GDM1 (cell line): ENCODE measurements at places on chromosomes 3 and 15.

DNA sequence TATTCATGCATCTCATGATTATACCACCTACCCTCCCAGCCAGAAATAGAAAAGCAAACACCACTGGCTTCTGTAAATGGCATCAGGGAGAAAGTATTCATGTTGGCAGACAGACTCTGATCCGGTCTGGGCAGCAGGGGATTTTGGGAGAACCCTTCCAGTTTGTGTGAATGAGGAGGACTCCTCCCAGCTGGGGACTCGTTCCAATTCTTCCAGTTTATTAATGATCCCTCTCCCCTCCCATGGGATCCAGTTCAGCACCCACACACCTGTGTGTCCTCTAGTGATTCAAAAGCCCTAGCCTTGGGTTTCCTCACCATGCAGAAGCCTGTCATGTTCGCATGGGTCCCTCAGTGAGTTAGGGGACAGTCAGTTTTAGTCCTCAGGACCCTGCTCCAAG lies 110.9 kb downstream of the IQSEC1 start:
- DNase-seq: no peak

GRCh38 chr15:101091080-101092017 lies 160.5 kb downstream of the CHSY1 start:
- DNase-seq: no peak

GRCh38 chr3:66574091-66574490 lies 73.3 kb upstream of the LRIG1 start:
- DNase-seq: no peak

DNA sequence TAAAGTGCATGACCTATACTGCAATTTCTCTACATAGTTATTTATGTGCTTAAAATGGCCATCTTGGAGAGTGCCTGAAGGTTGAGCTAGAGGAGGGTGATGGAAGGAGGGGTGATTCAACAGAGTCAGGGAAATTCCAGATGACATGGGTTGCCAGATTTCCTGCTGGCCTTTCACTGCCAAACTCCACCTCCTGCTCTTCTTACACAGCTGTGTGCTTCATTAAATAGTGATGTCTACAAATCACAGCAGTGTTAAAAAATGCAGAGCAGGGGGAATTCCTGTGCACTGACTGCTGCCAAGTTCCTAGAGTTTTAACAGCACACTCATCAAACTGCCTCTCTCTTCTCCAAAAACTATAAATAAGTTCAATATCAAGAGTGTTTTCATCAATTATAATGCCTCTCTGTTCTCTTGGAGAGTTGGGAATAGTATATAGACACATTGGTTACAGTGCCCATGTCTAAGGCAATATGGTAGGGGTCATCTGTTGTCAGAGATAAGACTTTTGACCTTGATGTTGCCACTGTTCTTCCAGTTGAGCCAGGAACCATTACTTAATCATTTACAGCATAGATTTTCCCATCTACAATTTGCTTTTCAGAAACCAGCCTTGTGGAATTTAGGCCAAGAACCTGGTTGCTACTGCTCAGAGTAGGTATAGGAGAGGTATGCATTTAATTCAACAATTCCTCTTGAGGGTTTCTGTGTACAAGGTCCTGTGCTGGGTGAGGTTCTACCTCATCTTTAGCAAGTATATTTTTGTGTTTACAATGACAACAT lies 79.6 kb downstream of the TP63 start:
- DNase-seq: no peak

- no peak for DNase-seq
These were observed 83.7 kb downstream of the CMSS1 start for GRCh38 chr3:99901200-99901926.

DNA sequence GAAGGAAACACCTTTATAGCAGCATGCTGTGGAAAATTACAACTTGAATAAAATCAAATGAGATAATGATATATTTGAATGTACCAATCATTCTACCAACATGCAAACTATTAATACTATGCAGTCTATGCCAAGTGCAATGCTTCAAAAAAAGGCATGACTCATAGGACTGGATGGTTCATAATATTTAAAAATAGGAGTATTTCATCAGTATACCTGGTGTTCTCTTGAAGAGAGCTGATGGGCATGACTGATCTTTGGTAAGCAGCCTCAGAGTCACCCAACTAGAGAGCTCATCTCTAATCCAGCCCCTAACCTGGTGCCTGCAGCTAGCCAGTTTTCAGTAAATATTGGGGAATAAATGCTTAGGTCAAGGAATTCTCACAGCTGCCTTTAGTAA lies 434.7 kb upstream of the ARRDC4 start:
- no peak for DNase-seq

DNA sequence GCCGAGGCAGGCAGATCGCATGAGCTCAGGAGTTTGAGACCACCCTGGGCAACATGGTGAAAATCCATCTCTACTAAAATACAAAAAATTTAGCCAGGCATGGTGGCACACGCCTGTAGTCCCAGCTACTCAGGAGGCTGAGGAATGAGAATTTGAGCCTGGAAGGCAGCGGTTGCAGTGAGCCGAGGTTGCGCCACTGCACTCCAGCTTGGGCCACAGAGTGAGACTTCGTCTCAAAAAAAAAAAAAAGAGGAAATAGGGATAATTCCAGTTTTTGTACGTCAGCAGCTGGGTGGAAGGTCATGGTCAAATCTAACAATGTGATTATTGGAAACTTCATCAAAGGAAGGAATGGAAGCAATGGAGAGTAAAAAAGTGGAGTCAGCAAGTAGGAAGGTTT lies 3.1 kb downstream of the CMC1 start:
- no peak for DNase-seq

DNA sequence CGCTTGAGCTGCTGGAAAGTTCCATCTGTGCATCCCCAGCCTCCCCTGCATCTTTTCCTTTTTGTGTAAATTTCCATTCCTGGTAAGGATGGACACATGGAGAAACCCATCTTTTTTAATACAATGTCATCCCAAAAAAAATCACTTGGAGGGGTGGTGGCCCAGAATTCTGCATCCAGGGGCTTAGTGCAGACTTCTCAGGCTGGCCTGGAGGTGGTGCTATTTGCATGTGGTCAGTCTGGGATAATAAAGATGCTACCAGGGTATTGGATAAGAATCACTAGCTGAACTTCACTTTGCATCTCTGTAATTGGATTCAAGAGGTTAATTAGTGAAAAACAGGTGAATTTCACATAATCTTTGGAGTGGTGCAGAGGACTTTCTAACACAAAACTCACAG lies 1.8 kb upstream of the ZSCAN2 start:
- peak; percentile 47 for DNase-seq

GRCh38 chr3:194283221-194284006 lies 67.7 kb downstream of the CPN2 start:
- no peak for DNase-seq

- no peak for DNase-seq
These were observed 85.2 kb upstream of the HERC1 start for GRCh38 chr15:63918901-63919348.

GRCh38 chr15:84685304-84685703 lies 27.3 kb upstream of the NMB start:
- DNase-seq: no peak

- DNase-seq: no peak
These were observed 8.1 kb upstream of the SCG3 start for GRCh38 chr15:51672913-51673857.

DNA sequence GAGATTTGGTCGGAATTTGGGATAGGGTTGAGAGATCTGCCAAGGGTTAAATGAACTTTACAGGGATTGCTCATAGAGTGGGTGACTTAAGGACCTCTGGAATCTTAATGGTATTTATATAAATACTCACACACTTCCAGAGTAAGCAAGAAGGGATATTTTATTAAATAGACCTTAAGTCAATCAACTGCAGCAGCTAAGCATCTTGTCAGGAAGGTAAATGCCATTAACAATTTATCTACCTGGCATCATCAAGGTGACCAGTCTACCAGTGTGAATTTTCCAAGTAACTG lies 123.9 kb downstream of the FEZF2 start:
- DNase-seq: no peak

GRCh38 chr3:65170390-65171042 lies 482.7 kb upstream of the ADAMTS9 start:
- no peak for DNase-seq

DNA sequence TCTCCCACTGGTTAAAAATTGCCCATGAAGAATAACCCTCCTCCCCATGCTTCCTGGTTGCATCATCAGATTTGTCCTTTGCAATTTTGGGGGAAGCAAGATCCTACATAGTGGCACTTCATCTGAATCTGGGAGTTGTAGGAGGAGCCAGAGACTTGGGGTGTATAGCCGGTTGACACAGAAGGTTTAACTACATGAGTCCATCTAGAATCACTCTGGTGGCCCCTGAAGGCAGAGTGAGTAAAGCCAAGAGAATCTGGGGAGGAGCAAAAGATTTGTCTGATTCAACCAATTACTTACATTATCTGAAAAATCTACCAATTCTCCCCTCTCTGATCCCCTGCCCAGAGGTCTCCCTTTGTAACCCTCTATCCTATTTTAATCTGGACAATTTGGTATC lies 50.1 kb downstream of the SYN2 start:
- no peak for DNase-seq

- DNase-seq: no peak
These were observed 71.1 kb downstream of the CHSY1 start for GRCh38 chr15:101180620-101181307.

DNA sequence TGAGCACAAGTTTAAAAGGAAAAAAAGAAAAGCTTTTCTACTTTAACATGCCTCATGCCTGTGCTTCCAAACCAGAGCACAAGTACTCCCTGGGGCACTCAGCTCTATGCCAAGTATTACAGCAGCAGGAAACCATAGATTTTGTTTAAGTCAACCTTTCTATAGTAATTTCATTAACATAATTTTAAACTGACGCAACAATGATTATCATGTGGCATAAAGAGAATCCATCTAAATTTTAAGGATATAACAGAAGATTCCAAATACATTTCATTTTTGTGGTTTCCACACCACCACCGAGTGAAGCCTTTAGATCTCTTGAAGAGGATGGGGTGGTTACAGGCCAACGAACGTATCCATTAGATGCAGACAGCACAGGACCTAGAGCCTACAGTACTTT lies 112.1 kb downstream of the TNIK start:
- DNase-seq: no peak

- no peak for DNase-seq
These were observed 23.6 kb downstream of the UBE3A start for GRCh38 chr15:25415217-25415616.

DNA sequence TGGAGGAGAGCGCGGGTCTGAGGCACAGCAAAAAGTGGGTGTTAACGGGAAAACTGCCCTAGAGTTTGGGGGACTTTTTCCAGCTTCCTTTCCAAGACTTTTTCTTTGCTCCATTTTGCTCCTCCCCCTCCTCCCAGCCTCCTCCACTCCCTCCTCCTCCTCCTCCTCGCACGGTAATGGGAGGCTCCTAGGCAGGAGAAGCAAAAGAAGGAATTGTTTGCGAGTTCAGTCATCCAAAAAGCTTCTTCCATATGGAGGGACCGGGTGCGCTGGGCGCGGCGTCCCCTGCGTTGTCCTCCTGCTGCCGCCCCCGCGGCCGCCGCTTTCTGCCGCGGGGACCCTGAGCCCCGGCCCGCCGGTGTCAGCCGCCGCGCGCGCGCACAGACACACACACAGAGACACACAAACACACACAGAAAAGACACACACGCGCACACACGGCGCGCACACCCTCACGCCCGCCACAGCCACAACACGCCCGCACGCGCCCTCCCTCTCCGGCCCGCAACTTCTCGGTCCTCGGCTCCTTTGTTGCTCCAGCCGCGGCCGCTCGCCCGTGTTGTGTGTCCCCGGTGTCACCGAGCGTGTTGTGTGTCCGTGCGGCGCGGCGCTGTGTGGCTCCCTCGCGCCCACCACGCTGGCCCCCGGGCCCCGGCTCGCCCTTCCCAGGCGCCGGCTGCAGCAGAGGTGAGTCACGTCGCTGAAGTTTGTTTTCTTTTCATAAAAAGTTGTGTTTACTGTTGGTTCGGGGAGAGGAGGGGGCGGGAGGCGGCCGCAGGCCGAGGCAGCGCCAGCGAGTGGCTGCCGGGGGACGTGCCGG lies at the start of gene BOC:
Gene BOC (plus strand): TSS at position 228 of the 820 bp plus-strand sequence. CDS start 38,246 bp downstream, outside the sequence.
- no peak for DNase-seq

- DNase-seq: no peak
These were observed 45.1 kb downstream of the ADAMTSL3 start for GRCh38 chr15:83699028-83699427.

GRCh38 chr3:37514055-37514665 lies 339.8 kb upstream of the LRRFIP2 start:
- DNase-seq: no peak

DNA sequence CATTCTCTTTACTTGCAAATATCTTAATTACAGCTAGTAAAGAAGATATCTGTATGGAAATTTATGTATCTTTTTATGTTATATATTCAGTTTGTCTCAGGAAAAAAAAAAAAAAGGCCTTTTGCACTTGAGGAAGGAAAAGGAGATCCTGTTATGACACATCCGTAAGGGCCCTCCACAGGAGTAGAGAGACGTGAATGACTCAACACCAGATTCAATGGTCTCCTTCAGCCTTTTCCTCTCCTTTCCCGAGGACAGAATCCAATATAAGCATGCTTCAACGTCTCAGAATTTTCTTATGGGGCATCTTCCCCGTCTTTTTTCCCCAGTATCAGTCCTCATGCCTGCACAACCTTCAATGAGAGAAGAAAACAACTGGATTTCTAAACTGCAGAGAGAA lies 340.3 kb downstream of the NTRK3 start:
- DNase-seq: no peak

- DNase-seq: no peak
These were observed 82.4 kb upstream of the HERC1 start for GRCh38 chr15:63915873-63916771.

DNA sequence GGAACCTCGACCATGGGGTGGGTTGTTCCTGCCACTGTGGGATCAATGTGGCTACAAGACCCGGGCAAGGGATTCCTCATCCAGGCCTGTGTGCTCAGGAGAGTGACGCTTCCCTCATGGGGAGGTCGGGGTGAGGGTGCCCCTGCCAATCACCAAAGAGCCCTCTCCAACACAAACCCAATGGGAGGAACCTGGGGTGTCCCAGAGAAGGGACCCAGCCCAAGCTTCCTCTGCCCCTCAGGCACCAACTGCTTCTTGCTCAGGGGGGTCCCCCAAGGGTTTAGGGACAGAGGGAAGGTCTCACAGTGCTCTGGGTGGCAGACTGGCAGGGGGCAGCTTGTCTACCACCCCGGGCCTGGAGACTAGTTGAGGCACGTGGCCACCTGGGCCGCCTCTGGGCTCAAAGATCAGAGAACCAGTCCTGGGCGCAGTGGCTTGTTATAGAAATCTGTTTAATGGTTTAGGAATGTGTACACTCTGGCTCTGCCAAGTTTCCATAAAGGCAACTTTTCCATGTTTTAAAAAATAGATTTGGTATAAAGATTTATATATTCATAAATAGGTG lies 26.6 kb downstream of the GP9 start:
- no peak for DNase-seq

GRCh38 chr3:16058521-16058920 lies 116.0 kb upstream of the GALNT15 start:
- DNase-seq: no peak

GRCh38 chr15:78212546-78213424 lies 21.6 kb downstream of the ACSBG1 start:
- no peak for DNase-seq

- DNase-seq: no peak
These were observed 161.2 kb upstream of the RGMA start for GRCh38 chr15:93250209-93250608.
